ENCODE measurements at places on chromosomes 11 and 22.

DNA sequence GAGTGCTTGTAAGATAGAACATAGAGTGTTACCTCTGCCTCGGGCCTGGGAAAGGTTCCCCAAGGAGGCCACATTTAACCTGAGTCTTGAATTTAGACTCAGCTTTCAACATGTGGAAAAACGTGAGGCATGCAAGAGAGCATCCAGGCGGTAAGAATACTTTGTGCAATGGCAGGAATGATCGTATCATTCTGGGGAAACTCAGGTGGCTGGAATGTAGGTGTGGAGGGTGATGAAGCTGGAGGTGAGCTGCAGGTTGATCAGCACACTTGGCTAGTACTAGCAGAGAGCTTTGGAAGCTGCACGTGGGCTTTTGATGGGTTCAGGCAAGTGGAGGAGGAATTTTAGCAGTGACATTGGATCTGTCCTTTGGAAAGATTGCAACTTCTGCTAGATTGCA, 270.3 kb upstream of the RAG2 start:
- DNase-seq, result no peak

- DNase-seq, result no peak
Measured at GRCh38 chr11:121081321-121081720, 19.7 kb upstream of the TECTA start.

GRCh38 chr22:44116755-44117684, 63.7 kb upstream of the PARVG start:
- DNase-seq, result no peak

DNA sequence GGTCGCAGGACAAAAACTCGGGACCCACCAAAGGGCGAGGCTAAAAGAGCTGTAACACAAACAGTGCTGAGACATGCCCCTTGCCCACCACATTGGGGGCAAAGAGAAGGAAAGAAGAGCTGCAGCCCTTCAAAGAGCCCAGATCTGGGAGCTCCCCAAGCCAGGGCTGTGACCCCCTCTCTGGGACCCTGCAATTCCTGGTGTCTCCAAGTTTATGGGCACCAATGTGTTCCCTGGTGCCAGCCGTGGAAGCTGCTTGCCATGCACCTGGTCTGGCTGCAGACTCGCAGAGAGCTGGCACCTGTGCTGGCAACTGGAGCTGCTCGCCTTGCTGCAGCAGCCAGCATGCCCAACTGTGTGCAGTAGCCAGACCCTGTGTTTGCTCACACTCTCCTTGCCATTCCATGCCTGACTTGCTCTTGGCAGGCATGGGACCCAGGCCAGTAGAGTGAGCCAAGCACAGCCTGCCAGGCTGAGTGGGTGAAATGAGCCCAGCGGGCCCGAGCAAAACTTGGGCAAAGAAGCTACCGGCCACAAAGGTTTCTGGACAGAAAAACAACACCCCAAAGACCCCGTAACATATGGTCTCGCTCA, 16.0 kb downstream of the RRP8 start:
- no peak for DNase-seq

GRCh38 chr22:49205483-49205800, 622.2 kb downstream of the BRD1 start:
- DNase-seq, result no peak

- no peak for DNase-seq
Measured at GRCh38 chr11:112005422-112006094, 19.6 kb upstream of the DLAT start.

DNA sequence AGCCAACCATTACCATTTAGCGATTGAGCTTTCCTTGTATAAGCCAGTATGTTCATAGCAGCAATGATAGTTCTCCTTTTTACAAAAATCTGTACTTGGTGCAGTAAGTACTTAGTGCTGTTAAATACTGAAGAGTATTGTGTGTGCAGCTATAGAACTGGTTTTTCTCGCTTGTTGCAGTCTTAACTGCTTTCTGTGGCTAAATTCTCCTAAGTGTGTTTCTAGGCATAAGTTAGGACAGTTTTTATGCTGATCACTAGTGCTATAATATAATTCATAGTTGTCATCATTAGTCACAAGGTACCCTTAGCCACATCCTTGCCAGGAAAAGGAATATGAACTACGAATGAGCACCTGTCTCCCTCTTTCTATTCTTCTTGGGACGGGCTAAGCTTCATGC, 107.7 kb downstream of the GRAMD1B start:
- DNase-seq, result no peak

DNA sequence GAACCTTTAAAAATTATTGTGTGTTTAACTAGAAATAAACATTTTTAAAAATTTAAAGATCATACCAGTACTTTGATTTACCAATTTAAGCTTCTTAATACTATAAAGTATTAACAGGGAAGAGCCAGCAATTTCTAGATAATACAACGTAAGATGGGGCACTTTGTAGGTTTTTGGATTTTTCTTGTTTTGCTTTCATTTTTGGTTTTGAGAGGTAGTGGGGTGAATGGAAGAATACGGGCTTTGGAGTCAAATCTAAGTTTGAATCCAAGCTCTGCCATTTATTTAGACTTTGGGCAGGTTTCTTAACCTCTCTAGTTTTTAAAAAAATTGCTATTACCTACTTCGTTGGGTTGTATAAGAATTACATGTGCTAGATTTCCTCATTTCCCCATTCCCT, 44.9 kb downstream of the CSTPP1 start:
- no peak for DNase-seq

GRCh38 chr11:67486481-67487195, 3.8 kb downstream of the AIP start:
- DNase-seq, result no peak

- no peak for DNase-seq
Measured at GRCh38 chr11:119793335-119793984, 64.5 kb upstream of the NECTIN1 start.

DNA sequence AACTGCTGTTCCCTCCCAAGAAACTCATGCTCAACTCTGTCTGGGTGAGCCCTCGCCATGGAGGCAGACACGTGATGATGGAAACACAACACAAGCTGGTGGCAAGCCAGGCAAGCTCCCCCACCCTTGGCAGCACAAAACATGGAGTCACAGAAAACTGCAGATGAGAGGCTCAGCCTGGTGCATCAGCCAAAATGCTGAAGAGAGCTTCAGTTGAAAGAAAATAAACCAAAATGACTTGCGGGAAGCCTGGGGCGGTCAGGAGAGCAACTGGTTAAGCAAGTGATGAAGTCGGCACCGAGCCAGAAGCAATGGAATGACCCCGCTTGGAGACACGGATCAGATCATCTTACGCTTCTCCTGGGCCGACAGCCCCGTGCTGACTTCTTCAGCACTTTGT, 68.3 kb downstream of the C11orf58 start:
- no peak for DNase-seq

GRCh38 chr11:92550411-92550810, 325.8 kb downstream of the FAT3 start:
- no peak for DNase-seq

GRCh38 chr11:77710358-77710757, 72.8 kb upstream of the CLNS1A start:
- no peak for DNase-seq

GRCh38 chr22:45562537-45563361, 60.1 kb downstream of the FBLN1 start:
- DNase-seq, result no peak

DNA sequence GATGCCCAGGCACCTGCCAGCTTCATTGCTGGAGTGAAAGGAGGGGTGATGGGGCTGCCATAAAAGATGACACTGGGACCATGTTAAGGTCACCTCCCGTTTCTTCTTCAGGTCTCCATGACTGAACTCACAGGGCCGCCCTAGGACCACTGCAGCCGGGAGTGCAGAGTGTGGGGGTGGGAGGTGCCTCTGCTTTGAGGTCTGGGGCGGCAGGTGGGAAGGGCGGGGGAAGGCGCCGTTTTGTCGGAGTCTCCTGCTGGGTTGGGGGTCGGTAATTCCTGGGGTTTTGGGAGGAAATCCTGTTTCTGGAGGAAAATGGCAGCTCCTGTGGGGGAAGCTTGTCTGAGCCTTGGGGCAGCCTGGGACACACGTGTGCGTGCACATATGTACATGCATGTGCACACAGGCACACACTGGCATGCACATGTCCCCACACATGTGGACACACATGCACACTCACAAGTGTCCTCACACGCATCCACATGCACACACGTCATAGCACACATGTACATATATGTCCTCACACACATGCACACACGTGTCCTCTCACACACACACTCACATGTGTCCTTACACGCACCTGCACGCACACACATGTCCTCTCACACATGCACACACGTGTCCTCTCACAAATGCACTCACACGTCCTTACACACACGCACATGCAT, 990.9 kb downstream of the BRD1 start:
- DNase-seq, result no peak

DNA sequence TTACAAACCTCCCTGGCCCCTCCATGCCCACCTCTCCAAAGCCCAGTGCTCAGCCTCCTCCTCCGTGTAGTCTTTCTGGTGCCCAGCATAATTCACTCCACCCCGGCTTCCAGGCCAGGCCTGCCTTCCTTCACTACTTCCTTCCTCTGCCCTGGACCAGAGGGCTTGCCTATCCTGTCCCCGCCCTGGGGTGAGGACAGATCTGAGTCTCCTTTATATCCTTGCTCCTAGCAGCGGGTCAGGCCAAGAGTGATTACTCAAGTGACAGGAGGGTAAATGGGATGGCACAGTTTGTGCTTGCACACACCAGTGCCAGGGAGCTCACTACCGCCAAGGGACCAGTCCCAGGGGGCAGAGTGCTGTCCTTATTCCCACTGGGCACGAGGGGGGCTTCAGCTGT, 48.0 kb downstream of the SCUBE1 start:
- no peak for DNase-seq

GRCh38 chr11:134041791-134042696, 26.8 kb upstream of the JAM3 start:
- DNase-seq, result no peak

- DNase-seq, result no peak
Measured at GRCh38 chr11:45593992-45594391, 71.4 kb downstream of the CHST1 start.

GRCh38 chr22:50072167-50072555, 13.1 kb downstream of the MLC1 start:
- DNase-seq, result no peak

DNA sequence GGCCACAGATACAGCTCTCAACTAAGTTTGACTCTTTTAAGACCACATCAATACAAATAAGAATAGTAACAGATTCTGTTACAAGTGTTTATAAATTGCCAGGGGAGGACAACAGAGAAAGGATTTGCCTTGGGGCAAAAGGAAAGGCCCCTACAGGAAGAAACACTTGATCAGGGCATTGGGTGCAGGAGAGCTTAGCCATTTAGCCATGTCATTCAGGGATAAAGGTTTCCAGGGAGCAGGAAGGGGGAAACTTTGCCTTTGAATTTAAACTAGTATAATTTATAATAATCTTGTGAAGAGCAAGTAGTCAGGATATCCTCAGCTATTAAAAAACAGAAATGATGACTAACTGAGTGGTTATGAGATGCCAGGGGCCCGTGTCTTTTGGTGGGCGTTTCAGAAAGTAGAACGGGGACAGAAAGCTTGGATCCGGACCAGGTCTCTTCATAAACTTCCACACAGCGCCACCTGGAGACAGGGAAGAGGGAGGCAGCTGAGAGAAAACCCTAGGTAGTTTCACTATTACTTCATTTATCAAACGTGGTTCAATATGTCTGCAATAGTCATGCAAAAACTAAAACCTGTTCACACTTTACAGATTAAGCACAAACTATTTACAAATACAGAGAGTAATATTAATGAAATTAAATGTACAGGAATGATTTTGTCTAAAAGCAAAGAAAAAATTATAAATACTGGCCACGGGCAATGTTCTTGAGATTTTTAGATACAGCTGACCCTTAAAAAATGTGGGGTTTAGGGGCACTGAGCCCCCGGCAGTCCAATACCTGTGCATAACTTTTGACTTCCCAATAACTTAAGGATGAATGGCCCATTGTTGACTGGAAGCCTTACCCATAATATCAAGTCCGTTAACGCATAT, 11.0 kb upstream of the SLC5A4 start:
- no peak for DNase-seq

DNA sequence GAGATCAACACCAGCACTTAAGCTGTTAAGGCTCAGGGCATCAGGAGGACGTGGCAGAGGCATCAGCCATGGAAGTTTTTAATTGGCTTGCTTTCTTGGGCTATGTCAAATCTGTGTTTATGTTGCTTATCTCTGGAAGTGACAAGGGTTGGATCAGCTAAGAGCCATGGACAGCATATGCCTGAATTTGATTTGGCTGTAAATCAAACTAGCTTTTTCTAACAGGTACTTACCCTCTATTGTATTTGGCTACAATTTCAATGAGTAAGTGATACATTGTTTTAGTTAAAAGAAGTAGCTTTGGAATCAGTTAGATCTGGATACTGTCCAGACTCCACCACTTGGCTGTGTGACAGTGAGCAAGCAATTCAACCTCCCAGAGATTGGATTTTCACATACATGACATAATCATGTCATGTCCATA, 936.6 kb downstream of the OPCML start:
- no peak for DNase-seq

DNA sequence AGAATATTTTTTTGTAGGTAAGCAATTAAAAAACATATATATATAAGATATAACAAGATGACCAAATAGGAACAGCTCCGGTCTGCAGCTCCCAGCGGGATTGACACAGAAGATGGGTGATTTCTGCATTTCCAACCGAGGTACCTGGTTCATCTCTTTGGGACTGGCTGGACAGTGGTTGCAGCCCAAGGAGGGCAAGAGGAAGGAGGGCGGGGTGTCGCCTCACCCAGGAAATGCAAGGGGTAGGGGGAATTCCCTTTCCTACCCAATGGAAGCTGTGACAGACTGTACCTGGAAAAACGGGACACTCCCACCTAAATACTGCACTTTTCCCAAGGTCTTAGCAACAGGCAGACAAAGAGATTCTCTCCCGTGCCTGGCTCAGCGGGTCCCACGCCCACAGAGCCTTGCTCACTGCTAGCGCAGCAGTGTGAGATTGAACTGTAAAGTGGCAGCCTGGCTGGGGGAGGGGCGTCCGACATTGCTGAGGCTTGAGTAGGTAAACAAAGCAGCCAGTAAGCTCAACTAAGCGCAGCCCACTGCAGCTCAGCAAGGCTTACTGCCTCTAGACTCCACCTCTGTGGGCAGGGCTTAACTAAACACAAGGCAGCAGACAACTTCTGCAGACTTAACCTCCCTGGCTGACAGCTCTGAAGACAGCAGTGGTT, 163.8 kb downstream of the CWF19L2 start:
- DNase-seq, result no peak

GRCh38 chr22:26318975-26319374, 110.1 kb upstream of the ASPHD2 start:
- no peak for DNase-seq

DNA sequence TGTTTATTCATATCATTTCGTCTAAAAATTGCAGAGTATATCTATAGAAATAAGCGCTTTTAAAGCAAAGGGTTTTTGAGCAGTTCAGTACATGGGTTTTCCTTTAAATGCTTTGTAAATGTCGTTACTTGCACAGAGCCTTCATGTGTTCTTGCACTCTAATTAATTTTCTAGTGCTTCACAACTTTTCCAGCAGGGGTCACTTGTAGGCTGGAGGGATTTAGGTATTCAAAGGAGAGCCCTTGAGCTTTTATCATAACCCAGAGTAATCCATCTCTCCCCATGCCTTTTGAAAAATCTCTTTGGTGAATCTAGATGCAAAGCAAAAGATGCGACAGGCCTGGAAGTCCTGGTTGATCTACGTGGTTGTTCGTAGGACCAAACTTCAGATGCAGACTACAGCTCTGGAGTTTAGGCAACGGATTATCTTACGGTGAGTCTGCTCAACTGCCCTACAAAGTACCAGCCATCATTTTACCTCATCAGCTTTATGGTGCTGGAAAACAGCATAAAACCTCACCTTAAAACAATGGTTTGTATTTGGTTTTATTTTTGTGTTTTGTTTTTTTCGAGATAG, 60.4 kb downstream of the SFI1 start:
- DNase-seq, result no peak
